ENCODE measurements at places on chromosomes 4 and X.
A peak's percentile ranks its signal among the peaks of the same experiment; 100 is the strongest.

DNA sequence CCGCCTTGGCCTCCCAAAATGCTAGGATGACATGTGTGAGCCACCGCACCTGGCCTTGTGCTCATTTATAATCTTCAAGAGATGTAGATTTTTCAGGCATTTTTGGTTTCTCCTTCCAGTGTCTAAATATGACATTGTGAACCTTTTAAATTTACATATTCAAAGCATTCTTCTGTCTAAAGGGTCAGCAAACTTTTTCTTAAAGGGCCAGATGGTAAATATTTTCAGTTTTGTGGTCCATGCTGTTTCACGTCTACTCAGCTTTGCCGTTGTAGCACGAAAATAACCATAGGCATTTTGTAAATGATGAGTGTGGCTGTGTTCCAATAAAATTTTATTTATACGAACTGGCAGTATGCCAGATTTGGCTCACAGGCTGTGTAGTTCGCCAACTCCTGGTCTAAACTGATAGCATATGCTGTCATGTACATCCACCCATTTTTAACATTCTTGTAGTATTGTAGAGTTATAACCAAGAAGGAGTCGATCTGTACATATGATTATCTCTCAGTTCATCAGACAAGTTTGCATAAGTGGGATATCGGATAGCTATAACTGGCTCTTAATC, 12.7 kb upstream of the GCNA start:
- peak; percentile 30 for DNase-seq

DNA sequence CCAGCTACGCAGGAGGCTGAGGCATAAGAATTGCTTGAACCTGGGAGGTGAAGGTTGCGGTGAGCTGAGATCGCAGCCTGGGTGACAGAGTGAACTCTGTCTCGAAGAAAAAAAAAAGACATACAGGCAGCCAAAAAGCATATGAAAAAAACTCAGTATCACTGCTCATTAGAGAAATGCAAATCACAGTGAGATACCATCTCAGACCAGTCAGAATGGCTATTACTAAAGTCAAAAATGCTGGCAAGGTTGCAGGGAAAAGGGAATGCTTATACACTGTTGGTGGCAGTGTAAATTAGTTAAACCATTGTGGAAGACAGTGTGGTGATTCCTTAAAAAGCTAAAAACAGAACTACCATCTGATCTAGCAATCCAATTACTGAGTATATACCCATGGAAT, 123.1 kb downstream of the CHIC2 start:
- no peak for DNase-seq

- DNase-seq: peak; percentile 10
Observed at GRCh38 chrX:109600237-109600651, 24.7 kb downstream of the KCNE5 start.

- no peak for DNase-seq
Observed at GRCh38 chrX:40411340-40412111, 169.2 kb upstream of the ATP6AP2 start.

DNA sequence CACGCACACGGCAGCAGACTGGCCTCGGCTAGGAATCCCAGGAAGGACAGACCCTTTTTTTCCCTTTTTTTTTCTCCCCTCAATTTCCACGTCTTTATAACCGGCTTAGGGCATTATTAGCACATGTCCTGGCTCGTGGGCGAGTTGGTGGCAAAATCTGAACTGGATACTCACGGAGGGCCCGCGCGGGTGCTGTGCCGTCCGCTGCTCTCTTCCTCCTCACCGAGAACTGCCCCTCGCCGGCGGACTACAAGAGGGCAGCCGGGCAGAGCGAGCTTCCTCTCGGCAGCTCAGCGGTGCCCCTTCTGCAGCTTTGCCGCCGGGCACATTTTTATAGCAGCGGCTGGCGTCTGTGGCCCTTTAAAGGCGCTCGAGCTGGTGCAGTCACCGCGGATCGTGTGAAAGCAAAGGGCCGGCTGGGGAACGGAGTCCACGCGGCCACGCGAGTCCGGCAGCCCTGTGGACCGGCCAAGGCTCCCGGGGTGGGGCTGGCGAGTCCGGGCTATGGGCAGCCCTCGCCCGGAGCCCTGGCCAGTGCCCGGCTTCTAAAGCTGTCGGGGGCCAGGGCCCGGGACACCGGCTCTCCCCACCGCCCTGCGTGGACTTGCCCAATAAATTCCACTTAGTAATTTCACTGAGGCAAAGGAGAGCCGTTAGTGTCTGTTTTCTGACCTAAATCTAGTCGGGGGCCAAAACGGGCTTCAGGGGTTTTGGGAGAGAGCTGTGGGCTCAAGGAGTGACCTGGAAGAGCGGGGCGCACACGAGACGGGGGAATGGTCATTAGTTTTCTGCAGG, 1.3 kb upstream of the CITED1 start:
- DNase-seq: peak; percentile 64

GRCh38 chr4:43380093-43380492, 487.6 kb downstream of the GRXCR1 start:
- DNase-seq: no peak

GRCh38 chr4:152038238-152038637, 277.4 kb upstream of the GATB start:
- DNase-seq: peak; percentile 85

- no peak for DNase-seq
Observed at GRCh38 chrX:121151293-121151692, 103.9 kb downstream of the GLUD2 start.

GRCh38 chr4:169005453-169006099, 4.5 kb downstream of the CBR4 start:
- DNase-seq: peak; percentile 59

GRCh38 chr4:41394481-41394894, 137.8 kb downstream of the UCHL1 start:
- no peak for DNase-seq

DNA sequence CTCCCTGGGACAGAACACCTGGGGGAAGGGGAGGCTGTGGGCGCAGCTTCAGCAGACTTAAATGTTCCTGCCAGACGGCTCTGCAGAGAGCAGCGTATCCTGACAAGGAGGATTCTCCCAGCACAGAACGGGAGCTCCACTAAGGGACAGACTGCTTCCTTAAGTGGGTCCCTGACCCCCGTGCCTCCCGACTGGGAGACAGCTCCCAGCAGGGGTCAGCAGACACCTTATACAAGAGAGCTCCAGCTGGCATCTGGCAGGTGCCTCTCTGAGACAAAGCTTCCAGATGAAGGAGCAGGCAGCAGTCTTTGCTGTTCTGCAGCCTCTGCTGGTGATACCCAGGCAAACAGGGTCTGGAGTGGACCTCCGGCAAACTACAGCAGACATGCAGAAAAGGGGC, 44.5 kb upstream of the FAAH2 start:
- DNase-seq: no peak
